ENCODE measurements at places on chromosomes 2 and 18.
A peak's percentile ranks its signal among the peaks of the same experiment; 100 is the strongest.

DNA sequence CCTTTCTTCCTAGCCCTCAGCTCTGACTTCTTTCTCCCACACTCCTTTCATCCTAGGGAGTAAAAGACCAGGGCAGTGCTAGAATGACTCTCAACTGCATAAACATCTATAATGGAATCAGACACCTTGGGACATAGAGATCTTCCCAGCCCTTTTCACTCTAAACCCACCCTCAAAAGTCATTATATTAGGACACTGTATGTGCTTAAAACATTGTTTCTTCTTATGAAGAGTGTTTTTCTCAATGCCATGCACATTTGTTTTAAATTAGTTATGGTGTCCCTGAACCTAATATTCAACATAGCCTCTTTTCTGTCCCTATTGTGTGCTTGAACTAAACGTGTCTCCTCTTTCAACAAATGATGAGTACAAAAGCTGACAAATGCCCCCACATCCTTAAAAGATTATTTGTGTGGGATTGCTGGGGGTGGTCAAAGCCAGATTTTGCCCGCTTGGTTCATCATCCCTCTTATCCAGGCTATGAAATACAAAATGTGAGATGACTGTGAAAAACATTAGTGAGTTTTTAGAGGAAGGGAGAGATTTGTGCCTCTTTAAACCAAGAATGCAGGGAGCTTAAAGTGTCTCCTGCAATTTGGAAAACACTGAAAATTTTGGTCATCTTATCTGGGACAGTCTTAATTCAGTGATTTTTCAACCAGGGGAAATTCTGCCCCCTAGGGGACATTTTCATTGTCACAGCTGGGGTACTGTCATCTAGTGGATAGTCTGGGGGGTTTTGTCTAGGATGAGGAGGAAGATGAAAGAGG lies 29.0 kb downstream of the SERPINB5 start:
- no peak for DNase-seq

- DNase-seq, result no peak
Measured at GRCh38 chr2:98037666-98038336, 42.1 kb upstream of the TMEM131 start.

GRCh38 chr18:23066504-23067039 lies 68.7 kb upstream of the CABLES1 start:
- DNase-seq, result no peak

DNA sequence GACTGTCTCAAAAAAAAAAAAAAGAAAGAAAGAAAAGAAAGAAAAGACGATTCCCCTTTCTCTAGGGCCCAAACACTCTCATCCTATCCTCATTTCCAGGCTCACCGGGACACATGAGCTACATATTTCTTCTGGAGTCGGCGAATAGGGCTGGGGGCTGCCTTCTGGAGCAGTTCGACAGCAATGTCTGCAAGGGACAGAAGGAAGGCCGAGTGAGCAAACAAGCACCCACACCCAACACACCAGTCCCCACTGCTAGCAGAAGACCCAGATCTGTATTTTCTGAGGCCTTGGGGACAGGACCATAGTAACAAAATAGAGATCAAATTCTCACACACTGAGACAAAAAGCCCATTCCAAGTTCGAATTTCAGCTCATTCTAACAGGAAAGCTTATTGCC lies 1.2 kb downstream of the CNPPD1 start:
- no peak for DNase-seq

- peak; percentile 49 for DNase-seq
Measured at GRCh38 chr2:168348076-168348475, 100.7 kb upstream of the STK39 start.

- DNase-seq, result no peak
Measured at GRCh38 chr2:227153758-227154486, 10.1 kb downstream of the COL4A4 start.

- DNase-seq, result no peak
Measured at GRCh38 chr2:170967553-170967952, 38.5 kb downstream of the GORASP2 start.

DNA sequence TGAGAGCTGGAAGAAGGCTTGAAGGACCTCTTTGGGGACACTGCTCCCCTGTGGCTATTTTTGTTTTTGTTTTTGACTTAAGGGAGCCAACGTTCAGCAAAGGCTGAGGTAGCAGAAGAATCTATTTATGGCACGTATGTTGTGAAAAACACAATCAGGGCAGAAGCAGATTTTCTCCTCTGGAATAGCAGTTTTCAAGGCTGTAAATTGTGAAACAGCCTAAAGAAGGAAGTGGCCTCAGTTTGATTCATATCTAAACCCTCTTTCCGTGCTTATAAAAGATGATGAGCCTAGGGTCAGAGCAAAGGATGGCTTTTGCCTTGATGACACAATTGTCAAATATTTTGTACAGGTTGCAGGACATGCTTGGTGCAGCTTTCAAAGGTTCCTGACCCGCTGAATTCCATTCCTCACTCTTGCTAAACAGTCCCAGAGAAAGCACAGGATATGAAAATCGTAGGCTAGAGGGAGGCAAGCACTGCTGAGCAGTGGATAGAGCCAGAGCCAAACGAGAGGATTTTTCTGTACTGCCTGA lies 106.2 kb upstream of the DLX2 start:
- no peak for DNase-seq

- no peak for DNase-seq
Measured at GRCh38 chr18:24208270-24209035, 69.6 kb downstream of the CABYR start.

GRCh38 chr2:141728142-141728541 lies 402.7 kb downstream of the LRP1B start:
- no peak for DNase-seq

- DNase-seq, result no peak
Measured at GRCh38 chr18:809985-810642, 1.9 kb downstream of the YES1 start.

DNA sequence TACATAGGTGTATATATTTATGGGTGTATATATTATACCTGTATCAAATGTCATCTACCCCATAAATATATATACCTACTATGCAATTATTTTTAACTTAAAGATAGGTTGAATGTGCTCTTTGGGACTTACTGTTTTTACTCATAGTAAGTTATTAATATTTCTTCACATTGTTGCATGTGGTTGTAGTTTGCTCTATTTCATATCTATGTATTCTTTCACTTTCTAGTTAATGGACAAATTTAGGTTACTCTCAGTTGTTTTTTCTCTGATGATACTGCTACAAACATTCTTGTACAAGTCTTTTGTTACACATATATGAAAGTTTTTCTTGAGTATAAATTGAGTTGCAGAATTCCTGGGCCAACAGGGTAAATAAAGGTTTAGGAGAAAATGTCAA lies 601.8 kb upstream of the ID2 start:
- DNase-seq, result no peak

Measured in NCI-H345 (cell line).